Activated effector memory CD4-positive, alpha-beta T cell treated with anti-CD3 and anti-CD28 coated beads, Interleukin-2, amount 50 U/mL, for 16 hours (primary cell): ENCODE measurements at places on chromosomes 5 and 9.
A peak's percentile ranks its signal among the peaks of the same experiment; 100 is the strongest.

DNA sequence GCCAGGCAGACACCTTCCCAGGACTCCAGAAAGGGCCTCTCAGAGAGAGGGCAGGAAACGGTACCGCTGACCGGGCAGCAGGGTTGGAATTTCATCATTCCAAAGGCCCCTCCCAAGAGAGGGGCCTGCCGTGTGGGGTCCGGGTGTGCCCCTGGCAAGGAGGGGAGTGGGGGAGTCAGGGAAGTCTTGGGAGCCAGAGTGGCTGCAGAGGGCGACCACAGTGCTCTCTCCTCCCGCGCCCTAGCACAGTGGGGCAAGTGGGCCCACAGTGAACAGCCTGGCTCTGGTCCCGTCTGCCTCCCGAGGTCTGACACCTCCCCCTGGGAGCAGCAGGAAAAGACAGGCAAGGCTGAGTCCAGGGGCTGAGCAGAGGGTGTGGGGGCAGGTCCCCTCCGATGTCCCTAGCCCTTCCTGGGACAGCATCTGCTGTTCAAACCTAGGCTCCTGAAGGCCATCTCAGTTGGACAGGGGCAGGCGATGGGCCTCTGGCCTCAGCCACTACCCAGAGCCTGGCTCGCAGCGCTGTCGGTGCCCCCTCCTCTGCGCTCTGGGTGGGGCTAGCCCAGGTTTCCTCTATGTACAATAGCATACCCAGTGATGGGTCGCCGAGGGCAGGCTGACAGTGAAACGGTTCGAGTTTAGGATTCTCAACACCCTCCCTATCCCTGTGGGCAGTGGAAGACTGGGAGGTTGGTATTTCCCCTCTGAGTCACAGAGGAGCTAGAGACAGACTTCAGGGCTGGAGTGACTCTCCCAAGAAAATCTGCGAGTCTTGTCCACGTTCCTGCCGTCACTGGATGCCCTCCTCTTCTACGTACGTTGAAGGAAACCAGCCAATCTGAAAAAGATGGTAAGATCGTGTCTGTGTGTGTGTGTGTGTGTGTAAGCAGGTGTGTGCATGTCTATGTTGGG lies 25.4 kb upstream of the SARDH start:
- peak; percentile 50 for DNase-seq

- DNase-seq, result no peak
Observed at GRCh38 chr9:2599896-2600295, 21.7 kb upstream of the VLDLR start.

- no peak for DNase-seq
Observed at GRCh38 chr5:159104759-159105144, 5.0 kb upstream of the EBF1 start.

DNA sequence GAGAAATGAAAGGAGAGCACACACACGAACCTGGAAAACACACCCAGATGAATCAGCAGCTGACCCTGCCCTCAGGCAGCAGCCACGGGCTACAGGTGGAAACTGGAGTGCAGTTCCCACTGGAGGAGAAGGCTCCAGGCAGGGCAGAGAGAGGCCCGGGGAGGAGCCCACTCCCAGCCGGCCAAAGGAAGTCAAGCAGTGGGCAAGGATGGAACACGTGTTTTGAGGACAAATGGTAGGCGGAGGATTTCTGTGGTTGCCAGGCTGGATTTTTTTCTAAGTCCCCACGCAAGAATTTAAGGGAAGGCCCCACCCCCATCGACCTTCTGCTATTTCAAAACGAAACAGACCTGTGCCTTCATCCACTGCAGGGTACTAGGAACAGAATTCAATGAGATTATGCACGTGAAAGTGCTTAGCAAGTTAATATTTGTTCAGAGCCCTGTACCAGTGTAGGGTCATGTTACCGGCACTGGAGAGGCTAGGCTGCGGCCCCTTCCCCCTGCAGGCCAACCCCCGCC lies 6.8 kb downstream of the EPB41L4B start:
- no peak for DNase-seq

DNA sequence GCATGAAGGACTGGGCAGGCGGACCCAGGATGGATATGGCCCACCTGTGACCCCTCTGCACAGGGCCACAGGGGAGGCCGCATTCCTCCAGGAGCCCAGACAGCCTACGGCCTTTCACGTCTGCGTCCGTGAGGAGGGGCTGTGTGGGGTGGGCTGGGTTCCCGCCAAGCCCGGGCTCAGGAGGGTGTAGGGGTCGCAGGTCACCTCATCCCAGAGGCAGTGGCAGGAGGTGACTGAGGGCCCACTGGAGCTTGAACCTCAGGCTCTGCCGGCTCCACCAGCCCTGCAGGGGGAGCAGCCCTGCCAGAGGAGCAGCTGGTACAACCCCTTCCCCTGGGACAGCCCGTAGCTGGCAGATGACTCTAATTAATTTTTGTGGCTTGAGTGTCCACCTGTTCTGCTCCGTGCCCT lies 40.7 kb upstream of the CACNA1B start:
- no peak for DNase-seq

- DNase-seq, result no peak
Observed at GRCh38 chr9:30507166-30507565, 1877.3 kb upstream of the ACO1 start.
